ENCODE measurements at places on chromosomes 12 and 14. TPM values are rescaled to one million over a fixed set of nuclear protein-coding genes. Genes with fewer than 3 reads are reported as not detected.

GRCh38 chr12:23950775-23951451 lies 1.4 kb upstream of the SOX5 start:
- DNase-seq: no peak

DNA sequence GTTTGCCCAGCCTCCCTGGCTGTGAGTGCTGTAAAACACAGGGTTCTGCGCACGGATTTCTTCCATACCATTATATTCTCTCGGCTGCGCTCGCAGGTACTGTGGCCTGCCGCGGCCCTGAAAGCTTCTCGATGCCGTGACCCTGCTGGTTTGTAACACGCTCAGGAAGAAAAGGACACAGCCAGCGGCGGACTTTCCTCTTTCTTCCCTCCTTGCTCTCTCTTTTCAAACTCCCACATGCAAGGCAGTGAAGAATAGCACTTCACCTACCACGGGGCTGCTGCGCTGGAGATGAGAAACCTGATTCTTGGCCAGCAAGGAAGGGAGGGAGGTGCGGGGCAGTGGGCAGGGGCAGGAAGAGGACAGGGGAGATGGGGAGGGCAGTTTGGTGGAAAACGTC lies 130.2 kb downstream of the RBM19 start:
- DNase-seq: no peak

DNA sequence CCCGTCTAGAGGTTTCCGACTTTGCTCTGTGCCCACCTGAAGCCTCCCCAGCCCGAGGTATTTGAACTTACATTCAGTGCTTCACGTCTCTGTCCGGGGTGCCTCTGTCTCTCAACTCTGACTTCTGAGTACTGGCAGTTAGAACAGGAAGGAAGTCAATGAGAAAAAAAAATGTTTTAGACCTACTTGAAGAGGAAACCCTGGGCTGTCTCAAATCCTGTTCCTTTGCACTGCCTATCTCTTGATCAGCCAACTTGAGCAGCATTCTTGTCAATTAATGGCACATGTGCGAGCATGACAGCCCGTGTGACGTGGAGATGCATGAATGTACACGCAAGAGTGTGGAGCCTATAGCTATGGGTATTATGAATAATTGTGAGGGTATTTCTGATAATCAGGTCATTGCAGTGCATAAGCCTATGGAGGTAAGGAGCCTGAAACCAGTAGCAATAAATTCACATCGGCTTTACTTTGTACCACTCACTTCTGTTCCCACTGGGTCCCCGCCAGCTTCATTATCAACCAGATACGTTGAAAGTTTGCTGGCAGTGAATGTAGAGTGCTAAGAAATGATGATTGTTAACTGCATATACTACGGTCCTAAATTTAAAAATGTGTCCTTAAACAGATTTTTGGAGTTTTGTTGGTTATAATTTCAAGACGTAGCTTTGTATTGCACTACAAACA lies at the start of gene ARHGDIB:
ARHGDIB (minus strand) TSS at position 136 of the 687 bp plus-strand sequence. CDS start 10,889 bp downstream, outside the sequence.
- DNase-seq: no peak

DNA sequence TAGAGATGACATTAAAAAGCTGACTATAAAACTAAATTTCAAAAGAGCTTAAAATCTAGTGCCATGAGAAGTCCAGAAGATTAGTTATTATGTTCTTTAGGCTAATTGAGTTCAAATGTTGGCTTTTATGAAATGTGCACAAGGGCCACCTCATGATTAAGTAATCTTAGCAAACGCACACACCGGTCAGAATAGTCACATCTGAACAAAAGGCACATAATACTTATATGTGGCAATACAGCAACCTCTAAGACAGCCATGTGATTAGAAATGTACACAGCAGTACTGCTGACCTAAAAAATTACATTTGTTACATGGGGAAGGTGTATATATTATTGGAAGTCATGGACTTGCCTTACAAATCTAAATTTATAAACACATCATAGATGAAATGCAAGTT lies 344.7 kb upstream of the GARIN6 start:
- DNase-seq: no peak

GRCh38 chr12:80156306-80156705 lies 57.0 kb downstream of the OTOGL start:
- peak; percentile 81 for DNase-seq

GRCh38 chr12:104694711-104695110 lies 238.0 kb downstream of the CHST11 start:
- no peak for DNase-seq

GRCh38 chr12:25151476-25151875 lies 43.5 kb downstream of the DNAI7 start:
- peak; percentile 86 for DNase-seq

DNA sequence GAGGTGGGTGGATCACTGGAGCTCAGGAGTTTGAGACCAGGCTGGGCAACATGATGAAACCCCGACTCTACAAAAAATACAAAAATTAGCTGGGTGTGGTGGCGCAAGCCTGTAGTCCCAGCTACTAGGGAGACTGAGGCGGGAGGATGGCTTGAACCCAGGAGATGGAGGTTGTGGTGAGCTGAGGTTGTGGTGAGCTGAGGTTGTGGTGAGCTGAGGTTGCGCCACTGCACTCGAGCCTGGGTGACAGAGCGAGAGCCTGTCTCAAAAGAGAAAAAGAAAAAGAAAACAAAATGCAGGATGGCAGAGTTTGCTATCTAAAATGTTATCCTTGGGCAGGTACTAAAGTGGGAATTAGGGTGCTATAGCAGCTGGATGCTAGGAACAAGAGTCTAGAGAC lies 10.8 kb upstream of the GPRC5A start:
- DNase-seq: no peak

DNA sequence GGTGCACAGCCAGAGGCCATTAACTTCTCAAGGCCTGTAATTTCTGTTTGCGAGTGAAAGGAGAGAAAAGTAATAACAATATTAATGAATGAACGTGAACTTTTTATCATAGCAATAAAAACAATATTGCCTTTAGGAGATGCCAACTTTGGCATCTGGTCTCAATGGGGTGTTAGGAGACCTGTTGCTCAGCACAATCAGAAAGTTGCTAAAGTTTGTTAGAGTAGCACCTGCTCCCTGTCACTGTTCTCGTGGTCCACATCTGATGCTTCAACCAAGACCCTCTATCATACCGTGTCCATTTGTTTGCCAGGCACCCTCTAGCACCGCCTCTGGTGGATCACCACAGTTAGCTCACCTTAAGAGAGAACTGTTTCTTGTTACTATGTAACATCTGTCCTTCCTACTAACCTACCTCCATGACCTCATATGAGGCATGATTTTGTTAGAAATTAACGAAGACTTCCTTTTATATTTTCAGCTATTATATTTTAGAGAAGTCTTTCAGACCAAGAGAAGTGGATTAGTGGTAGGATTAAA lies 12.5 kb upstream of the CLEC4E start:
- no peak for DNase-seq

GRCh38 chr12:93032758-93033157 lies 103.7 kb upstream of the EEA1 start:
- peak; percentile 10 for DNase-seq

DNA sequence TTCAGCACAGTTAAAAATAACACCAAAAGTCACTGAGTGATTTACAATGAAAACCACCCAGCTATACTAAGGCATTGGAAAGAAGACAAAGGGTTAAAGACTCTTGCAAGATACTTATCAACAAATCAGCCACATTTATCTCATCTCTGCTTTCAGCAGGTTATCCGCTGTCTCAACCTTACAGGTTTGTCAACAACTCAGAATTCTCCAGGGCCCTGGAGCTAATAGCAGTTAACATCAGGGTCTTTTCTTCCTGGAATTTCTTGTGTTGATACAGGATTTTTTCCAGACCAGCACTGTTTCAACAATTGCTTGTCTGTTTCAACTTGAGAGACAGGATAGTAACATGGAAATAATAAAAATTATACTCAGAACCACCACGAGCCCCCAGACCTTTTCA lies 3.5 kb downstream of the PKP2 start:
- no peak for DNase-seq

- no peak for DNase-seq
Measured at GRCh38 chr12:67854351-67854750, 134.9 kb upstream of the IFNG-AS1 start.

GRCh38 chr14:92499234-92499633 lies 14.3 kb upstream of the RIN3 start:
- no peak for DNase-seq

GRCh38 chr12:79296133-79296532 lies 394.6 kb downstream of the PAWR start:
- no peak for DNase-seq

GRCh38 chr14:67438969-67439368 lies 27.0 kb upstream of the PLEK2 start:
- no peak for DNase-seq

DNA sequence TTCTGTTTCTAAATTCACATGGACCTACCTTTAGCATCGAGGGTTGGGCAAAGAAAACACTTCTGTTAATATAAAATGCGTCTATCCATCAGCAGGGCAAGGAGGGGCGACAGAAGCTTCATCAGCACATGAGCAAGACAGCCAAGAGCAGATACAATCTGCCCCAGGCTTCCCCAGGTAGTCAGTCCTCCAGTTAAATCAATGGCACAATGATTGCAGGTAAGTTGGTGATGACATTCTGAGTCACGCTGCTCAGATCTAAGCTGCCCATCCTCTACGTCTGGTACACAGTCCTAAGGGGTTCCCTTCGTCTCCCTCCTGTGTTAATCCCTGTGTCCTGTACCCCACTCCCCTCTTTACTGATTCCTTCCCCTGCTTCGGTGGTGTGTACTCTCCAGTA lies 38.8 kb downstream of the MAP3K9 start:
- peak; percentile 95 for DNase-seq

GRCh38 chr12:64177001-64177400 lies 45.1 kb downstream of the KICS2 start:
- DNase-seq: no peak

- no peak for DNase-seq
Measured at GRCh38 chr14:38042322-38042721, 165.4 kb upstream of the SSTR1 start.

DNA sequence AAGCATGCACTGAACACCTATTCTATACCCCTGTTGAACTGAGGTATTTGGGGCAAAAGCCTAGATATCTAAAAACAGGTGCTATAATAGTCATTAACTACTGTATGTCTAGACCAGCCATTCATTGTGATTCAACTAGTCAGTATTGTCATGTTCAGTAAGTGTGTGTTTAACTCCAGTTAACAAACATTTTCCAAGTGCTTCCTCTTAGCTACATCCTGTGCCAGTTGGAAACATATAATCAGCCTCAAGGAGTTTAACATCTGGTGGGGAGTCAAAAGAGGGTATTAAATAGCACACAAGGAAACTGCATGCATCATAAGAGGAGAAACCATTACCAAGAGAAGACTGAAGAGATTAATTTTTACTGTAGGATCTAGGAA lies 20.4 kb downstream of the TMTC1 start:
- DNase-seq: no peak

DNA sequence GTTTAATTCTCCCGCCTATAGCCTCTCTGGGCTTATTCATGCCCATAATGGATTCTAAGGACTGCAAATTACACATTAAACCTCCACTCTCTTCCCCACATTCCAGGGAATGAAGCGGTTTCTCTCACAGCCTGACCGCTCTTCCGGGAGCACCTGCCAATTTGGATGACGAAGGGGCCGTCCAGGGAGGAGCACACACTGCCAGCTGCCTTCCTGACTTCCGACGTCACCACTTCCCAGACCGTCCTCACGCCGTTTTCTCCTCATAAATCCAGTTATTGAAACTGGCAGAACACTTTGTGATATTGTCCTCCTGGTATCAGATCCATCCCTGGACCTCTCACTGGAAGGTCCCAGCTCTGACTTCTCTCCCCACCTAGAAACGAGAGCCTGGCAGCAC lies 87.6 kb downstream of the GCH1 start:
- DNase-seq: no peak

- DNase-seq: no peak
Measured at GRCh38 chr12:126347421-126347820, 1282.2 kb downstream of the AACS start.

- DNase-seq: no peak
Measured at GRCh38 chr12:132116709-132117557, 27.2 kb downstream of the DDX51 start.

GRCh38 chr12:14716848-14717444 lies 20.5 kb upstream of the GUCY2C start:
- peak; percentile 42 for DNase-seq

GRCh38 chr14:51401272-51401671 lies 161.2 kb downstream of the TMX1 start:
- DNase-seq: no peak

GRCh38 chr14:47536341-47536740 lies 139.1 kb downstream of the MDGA2 start:
- DNase-seq: no peak

DNA sequence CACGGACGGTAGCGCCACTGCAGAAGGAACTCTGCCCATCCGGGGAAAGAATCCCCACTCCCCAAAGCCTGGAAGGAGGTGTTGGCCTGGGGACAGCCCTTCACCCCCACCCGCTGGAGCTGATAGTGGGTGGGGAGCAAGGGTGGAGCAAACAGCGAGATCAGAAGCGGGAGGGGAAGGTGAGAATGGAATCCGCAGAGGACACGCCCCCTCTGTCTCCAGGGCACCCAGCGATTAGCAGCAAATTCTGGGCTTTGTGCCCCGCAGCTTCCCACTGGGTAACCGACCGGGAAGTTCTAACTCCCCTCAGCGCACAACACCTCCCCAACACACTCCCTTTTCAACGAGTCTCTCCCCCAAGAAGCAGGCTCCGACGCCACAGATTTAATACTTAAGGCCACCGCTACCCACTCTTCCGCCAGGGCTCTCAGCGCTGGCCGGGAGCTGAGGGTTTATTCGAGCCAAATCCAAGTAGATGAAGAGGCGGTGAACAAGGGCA lies 1.4 kb downstream of the SLC25A29 start:
- DNase-seq: peak; percentile 40

- DNase-seq: no peak
Measured at GRCh38 chr14:67889455-67889854, 69.9 kb downstream of the RAD51B start.

DNA sequence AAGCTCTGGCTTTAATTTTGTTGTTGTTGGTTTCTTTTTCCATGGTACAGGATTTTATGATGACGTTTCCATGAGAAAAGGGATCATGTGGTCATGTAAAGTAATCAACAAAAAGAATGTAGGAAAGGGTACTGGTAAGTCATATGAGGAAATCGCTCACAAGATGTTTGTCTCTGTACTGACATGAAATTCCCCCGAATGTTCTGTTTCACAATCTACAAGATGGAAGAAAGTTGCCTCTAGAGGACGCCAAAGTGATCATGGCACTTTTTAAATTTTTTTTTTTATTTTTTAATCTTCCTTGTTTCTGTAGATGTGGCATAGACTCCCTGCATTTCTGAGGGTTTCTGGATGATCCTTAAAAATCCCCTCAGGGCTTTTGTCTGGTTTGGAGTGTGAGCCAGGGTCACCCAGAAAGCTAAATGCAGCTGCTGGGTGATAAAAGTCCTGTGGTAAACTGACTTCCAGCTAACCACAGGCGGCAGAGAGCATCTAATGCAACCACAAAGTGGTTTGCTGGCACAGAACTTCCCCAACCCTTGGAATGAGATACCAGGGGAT lies 393.5 kb downstream of the CCDC91 start:
- peak; percentile 77 for DNase-seq

GRCh38 chr12:62605981-62606380 lies 139.4 kb downstream of the MON2 start:
- no peak for DNase-seq

Gene TDG
- total RNA-seq: 42.0 TPM

Gene SDR9C7
- not detected for total RNA-seq

Gene PLEKHG7
- not detected for total RNA-seq

Gene ACSS3
- not detected for total RNA-seq

Gene NGB
- total RNA-seq: not detected

Gene KLRG1
- not detected for total RNA-seq

Gene KRT3
- total RNA-seq: not detected

Gene MAX
- 36.0 TPM for total RNA-seq

Gene PGF
- total RNA-seq: 16.5 TPM

Gene PLEKHH1
- total RNA-seq: 11.9 TPM

Gene KRT74
- total RNA-seq: not detected

Gene SPATS2
- 65.5 TPM for total RNA-seq

Gene RERGL
- total RNA-seq: 0.83 TPM

Gene ZFHX2
- total RNA-seq: 0.83 TPM

Gene CEBPE
- not detected for total RNA-seq

Measured in mammary epithelial cell (primary cell).